ENCODE measurements at places on chromosomes 11 and 22. TPM values are rescaled to one million over a fixed set of nuclear protein-coding genes. Genes with fewer than 3 reads are reported as not detected.
A peak's percentile ranks its signal among the peaks of the same experiment; 100 is the strongest.

- DNase-seq = no peak
Observed at GRCh38 chr11:2737866-2738265, 38.1 kb upstream of the KCNQ1OT1 start.

- no peak for DNase-seq
Observed at GRCh38 chr11:6401464-6401863, 11.2 kb downstream of the SMPD1 start.

DNA sequence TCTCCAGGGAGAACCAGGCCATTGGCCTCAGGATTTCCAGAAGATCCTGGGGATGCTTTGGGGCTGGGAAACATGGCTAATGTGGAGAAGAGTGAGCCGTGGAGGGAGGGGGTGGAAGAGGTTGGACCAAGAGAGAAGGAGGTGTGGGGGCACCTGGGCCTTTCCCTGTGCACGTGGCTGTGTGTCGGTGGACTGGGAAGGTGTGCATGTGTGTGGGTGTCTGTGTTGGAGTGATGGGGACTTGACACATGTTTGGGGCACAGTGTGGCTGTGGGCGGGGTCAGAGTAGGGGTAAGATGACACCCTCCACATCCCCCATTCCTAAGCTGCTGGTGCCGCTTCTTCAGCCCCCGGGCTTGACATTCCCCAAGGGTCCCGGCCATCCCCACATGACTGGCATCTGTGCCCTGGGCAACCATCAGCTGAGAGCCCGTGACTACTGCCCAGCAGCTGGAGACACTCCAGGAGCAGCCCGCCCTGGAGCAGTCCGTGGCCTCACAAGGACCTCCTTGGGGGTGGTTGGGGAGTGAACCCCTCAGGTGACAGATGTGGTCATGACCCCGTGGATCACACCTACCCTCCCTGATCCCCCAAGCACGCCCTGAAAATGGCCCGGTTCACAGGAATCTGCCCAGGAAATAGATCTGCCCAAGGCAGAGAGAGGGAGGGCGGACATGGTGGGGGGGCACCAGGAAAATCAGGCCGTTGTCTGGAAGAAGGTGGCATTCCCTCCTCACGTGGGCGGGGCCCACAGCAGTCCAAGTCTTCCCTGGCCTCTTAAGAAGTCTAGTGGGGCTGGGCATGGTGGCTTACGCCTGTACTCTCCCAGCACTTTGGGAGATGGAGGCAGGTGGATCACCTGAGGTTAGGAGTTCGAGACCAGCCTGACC is 34.8 kb upstream of the SOX10 start:
- no peak for DNase-seq

DNA sequence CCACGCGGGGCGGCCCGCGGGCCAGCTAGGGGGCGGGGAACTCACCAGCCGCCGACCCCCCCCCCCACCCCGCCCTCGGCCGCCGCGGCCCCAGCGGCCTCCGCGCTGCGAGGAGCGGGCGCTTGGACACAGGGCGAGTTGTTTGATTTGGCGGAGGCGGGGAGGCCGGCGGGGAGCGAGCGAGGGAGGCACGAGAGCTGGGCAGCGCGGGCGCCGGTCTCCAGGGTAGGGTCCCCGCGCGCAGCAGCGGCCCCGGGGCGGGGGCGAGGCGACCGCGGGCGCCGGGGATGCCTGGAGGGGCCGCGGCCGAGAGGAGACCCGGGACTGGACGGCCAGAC is 64.4 kb downstream of the NAV2 start:
- no peak for DNase-seq

DNA sequence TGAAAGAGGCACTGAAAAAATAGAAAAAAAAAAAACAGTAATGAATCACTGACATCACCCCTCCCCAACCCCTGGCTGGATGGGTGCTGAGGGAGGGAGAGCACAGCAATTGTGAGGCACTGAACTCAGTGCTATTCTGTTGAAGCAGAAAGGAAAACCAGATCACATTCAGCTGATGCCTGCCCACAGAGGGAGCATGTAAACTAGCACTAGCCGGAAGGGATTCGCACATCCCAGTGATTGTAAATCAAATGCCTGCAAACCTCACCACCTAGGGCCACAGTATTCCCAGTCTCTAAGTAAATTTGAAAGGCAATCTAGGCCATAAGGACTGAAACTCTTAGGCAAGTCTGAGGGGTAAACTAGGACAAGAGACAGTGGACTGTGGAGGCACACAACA is 772.0 kb upstream of the CCDC179 start:
- DNase-seq = no peak

Gene THY1
- 90.2 TPM for polyA plus RNA-seq

Gene SHANK3
- 9.1 TPM for polyA plus RNA-seq

GRCh38 chr11:24965748-24966147 is 468.9 kb downstream of the LUZP2 start:
- DNase-seq = no peak

GRCh38 chr11:96256215-96257011 is 86.6 kb downstream of the MAML2 start:
- DNase-seq = no peak

- DNase-seq = no peak
Observed at GRCh38 chr11:64769283-64769682, 9.1 kb downstream of the SF1 start.

Gene OR51A7
- polyA plus RNA-seq = not detected

DNA sequence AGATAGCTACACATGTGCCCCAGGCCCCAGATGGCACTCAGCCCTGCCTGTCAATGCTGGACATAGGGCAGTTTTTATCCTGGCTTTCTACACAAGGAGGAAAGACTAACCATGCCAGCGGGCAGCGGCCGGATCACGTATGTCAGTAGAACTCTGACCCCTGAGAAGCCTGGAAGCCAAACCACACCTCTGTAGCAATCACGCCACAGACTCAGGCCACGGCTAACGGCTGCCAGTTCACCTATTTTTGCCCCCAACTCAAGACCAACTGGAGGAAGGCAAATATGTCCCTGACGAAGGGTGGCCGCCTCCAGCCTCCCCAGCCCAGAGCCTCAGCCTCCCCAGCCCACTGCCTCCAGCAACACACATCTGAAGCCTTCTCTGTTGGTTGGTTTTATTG is 7.2 kb upstream of the CD81 start:
- no peak for DNase-seq

DNA sequence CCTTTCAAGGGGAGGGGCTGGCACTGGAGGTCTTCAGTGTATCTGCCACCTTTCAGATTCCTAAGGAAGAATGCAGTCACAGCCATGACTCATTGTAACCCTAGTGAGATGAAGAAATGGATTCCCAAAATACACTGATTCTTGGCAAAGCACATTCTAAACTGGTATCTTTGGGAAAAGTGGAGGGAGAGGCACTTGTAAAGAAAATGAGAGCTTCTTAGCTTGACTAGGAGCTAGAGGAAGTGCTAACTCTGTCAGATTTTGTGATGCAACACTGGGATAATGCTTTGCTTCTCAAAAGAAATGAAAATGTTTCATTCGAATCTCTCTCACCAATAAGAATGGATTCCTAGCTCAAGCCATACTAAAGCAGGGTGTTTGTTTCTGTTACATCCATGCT is 14.3 kb downstream of the NRIP3 start:
- DNase-seq = no peak

- DNase-seq = no peak
Observed at GRCh38 chr11:128505449-128506065, 81.8 kb downstream of the ETS1 start.

DNA sequence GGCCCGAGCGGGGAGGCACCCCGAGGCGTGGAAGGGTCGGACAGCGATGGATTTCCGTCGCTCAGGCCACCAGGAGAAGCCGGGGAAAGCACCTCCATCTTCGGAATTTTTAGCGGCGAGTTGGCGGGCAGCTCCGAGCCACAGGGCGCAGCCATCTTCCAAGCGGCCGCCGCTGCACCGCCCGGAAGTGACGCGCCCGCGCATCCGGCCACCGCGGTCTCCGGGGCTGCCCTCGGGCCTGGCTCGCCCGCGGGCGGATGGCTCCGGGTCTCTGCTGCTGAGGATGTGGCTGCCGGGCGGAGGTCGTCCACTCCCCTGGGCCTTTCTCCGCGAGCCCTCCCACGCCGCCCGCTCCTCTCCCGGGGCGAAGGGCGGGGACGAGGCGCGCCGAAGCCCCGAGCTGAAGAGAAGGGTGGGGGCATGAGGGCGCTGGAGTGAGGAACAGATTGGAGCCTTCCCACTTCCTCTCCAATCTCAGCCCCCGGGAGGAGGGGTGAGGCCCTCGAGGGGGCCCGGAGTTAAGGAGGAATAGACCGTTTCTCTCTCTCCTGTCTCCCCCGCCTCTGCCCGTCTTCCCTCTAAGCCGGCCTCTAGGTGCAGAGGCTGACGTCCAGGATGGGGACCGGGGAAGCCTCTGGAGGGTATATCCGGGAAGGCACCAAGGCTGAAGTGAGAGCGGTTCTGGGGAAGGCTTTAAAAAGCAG is at the start of gene MSANTD2:
MSANTD2 (minus strand) TSS at position 181 of the 704 bp plus-strand sequence; CDS start at position 155, 26 bp downstream.
- DNase-seq = peak; percentile 84

Gene SMIM35
- 0.19 TPM for polyA plus RNA-seq

Gene RELA
- 47.1 TPM for polyA plus RNA-seq

DNA sequence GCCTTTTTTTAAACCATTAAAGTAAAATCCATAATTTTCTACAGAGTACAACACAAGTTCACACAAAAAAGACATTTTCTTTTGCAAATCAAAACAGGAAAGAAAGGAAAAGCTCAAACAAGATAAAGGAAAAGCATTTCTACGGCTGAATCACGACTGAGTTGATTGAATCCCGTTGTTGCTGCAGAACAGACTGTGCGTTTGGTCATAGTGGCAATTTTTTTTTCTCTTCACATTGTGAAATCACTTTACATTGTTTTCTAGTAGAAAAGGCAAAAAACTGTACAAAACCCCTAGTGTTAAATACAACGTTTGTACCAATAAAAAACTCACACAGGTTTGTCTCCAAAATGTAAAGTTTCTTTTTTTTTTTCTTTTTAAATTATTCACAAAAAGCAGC is 17.3 kb upstream of the RAPSN start:
- no peak for DNase-seq

Gene SELENOH
- 124 TPM for polyA plus RNA-seq

DNA sequence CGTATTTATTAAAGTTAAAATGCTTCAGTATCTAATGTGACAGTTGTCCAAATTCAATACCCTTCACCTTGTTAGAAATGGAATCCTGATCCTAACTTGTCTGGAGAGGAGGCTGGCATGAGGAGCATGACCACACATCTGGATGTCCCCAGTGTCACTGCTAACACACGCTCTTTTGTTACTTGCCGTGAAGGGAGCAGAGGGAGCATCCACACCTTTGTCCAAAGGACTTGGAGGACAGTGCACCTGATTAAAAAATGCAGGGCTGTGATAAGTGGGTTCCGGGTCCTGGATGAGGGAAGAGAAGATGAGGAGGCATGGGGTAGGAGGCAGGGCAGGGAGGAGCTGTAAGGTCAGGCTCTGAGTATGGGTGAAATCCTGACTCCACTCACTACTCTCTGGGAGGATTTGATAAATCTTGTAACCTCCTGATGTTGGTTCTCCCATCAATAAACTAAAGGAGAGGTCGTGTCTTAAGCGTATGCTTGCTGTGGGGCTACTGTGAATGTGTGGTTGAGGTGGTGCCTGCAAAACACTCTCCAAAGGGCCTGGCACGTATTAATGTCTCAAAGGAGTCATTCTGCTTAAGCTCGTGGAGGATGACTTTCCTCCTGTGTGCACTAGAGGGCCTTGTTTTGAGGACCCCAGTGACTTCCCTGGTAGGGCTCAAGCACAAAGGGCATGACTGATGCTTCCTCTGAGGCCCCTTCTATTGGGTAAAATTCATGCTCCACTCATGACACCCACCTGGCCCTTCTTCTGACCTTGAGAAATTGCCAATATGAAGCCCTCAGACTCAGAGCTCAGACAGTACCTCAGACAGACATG is 16.8 kb upstream of the IGLL5 start:
- no peak for DNase-seq

DNA sequence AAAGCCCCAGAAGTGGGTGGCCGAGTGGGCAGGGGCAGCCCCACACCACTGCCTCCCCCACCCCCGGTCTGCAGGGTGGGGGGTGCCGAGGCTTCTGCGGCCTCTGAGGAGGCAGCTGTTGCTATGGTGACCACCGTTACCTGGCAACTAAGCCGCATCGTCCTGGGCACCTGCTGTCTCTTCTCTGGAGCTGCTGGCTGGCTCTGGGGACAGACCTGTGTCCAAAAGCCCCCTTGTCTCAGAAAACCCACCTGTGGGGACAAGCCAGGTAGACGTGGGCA is 79.9 kb upstream of the PRR5 start:
- no peak for DNase-seq

GRCh38 chr22:28019881-28020861 is 101.1 kb upstream of the PITPNB start:
- DNase-seq = no peak

Data from right renal cortex interstitium (tissue), 3 donors.